Mesothelial cell of epicardium (in vitro differentiated cells): ENCODE measurements at places on chromosomes 2 and 18. TPM values are rescaled to one million over a fixed set of nuclear protein-coding genes. Genes with fewer than 3 reads are reported as not detected.

The EPB41L3 gene
- total RNA-seq: 59.9 to 61.9 TPM (median 60.6 TPM) in 3 replicates

The TTN gene
- total RNA-seq: 0.84 to 1.2 TPM (median 1.0 TPM) in 3 replicates

- H3K27ac ChIP-seq: no peak overlapping the region
- peaks cover 13% of the 10 kb centered on the region for H3K4me1 ChIP-seq
- DNase-seq: no peak
Measured at GRCh38 chr18:59719544-59720181, 22.4 kb upstream of the CCBE1 start.

DNA sequence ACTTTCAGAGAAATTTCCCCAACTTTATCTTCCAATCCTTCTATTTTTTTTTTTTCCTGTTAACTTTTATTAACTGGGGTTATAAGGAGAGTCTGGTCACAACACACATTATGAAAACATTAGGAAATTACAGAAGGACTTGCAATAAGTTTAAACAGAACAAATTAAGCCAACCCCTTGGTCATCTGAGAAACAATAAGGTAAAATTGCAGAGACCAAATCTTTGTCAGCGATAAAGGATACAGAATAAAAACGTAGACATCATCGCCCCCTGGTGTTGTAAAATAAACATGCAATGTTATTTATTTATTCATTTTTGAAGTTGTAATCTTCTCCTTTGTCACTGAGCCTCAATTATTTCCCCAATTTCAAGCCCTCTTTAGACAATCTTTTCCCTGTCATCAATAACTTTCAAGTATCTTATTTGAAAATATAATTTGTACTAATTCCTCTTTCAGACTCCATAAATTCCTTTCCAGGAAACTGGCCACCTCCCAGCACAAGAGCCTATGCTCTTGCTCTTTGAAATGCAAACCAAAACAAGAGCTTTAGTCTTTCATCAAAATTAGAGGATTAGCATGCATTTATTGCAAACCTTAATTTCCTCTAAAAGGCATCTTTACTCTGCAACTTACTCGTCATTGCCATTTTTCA is 19.5 kb downstream of the G6PC2 start:
- H3K4me3 ChIP-seq: no peak overlapping the region
- no peak for DNase-seq
- no peaks in the 10 kb centered on the region for H3K36me3 ChIP-seq
- H3K4me1 ChIP-seq: peaks cover 13% of the 10 kb centered on the region
- H3K27me3 ChIP-seq: no peaks in the 10 kb centered on the region

DNA sequence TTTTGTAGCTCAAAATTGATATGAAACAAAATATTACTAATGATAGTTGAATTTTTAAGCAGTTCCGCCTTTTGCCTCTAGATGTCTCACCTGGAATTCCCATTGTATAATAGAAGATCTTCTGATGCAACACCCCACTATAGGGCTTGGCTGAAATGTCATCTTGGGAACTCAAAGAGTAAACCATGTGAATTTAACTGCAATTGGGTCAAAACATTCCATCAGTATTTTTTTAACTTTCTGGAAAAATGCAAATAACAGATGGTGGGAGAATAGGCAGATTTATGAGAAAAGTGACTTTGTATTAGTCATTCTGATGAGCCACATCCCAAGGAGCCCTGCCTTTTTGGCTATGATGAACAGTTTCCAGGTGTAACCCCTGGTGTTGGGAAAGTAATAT is 489.9 kb downstream of the NYAP2 start:
- no peak overlapping the region for H3K27ac ChIP-seq
- DNase-seq: no peak

DNA sequence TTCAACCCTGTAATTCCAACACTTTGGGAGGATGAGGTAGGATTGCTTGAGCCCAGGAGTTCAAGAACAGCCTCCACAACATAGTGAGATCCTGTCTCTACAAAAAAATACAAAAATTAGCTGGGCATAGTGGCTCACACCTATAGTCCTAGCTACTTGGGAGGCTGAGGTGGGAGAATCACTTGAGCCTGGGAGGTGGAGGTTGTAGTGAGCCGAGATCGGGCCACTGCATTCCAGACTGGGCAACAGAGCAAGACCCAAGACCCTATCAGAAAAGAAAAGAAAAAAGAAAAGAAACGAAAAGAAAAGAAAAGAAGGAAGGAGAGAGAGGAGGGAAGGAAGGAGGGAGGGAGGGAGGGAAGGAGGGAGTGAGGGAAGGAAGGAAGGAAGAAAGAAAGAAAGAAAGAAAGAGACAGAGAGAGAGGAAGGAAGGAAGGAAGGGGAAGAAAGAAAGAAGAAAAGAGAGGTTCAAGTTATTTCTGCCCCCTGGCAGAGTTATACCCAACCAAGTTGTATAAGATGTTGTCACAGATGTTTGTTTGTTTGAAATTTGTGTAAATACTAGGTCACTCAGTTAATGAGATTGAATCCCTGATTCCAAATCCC is 3.9 kb upstream of the PKDCC start:
- peaks cover 7% of the 10 kb centered on the region for H3K27me3 ChIP-seq
- no peak overlapping the region for H3K4me3 ChIP-seq
- no peak for DNase-seq

- H3K4me1 ChIP-seq: peaks cover 9% of the 10 kb centered on the region
- DNase-seq: no peak
- no peaks in the 10 kb centered on the region for H3K27me3 ChIP-seq
Measured at GRCh38 chr2:113977660-113978523, 88.0 kb downstream of the ACTR3 start.

- peaks cover 3% of the 10 kb centered on the region for H3K36me3 ChIP-seq
- peaks cover 59% of the 10 kb centered on the region for H3K4me1 ChIP-seq
- no peak for DNase-seq
- no peak overlapping the region for H3K4me3 ChIP-seq
- peak overlapping the region; percentile 44 for H3K27ac ChIP-seq
- H3K27me3 ChIP-seq: no peaks in the 10 kb centered on the region
Measured at GRCh38 chr2:67515538-67515937, 118.4 kb downstream of the ETAA1 start.

DNA sequence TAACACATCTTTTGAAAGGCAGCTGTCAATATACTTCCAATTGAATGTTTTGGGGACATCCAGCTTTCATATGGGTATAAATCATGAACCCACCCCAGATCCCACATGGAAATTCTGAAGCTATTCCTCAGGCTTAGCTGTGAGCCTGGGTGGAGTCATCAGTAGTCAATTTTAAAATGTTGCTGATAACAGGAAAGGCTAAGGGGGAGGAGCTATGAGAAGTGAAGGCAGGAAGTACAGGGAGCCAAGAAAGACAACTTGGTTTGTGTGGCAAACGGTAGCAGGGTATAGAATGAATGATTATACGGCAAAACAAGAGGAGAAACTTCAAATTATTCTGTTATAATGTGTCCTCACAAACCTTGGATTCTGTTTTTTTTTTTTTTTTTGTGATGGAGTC is 108.6 kb downstream of the QPCT start:
- no peak overlapping the region for H3K27ac ChIP-seq
- no peaks in the 10 kb centered on the region for H3K27me3 ChIP-seq
- DNase-seq: no peak
- H3K4me1 ChIP-seq: peaks cover 64% of the 10 kb centered on the region
